ENCODE measurements at places on chromosomes 16 and 17.

DNA sequence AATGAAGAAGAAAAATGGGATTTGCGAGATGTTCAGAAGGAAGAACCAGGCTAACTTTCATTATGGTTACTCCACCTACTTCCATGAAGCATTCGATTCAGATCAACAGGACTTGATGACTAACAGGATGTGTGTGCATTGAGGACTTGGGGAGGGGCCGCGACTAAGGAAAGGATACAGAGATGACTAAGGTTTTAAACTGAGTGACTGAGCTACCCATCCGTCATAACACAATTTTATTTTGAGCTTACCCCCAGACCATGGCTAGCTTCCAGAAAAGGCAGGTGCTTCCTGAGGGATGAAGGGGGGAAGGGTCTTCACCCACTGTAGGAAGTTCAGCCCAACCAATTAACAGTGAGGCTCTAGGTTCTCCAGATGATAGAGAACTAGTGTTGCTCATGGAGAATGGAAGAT is 2.5 kb upstream of the CDYL2 start:
- DNase-seq, result no peak

DNA sequence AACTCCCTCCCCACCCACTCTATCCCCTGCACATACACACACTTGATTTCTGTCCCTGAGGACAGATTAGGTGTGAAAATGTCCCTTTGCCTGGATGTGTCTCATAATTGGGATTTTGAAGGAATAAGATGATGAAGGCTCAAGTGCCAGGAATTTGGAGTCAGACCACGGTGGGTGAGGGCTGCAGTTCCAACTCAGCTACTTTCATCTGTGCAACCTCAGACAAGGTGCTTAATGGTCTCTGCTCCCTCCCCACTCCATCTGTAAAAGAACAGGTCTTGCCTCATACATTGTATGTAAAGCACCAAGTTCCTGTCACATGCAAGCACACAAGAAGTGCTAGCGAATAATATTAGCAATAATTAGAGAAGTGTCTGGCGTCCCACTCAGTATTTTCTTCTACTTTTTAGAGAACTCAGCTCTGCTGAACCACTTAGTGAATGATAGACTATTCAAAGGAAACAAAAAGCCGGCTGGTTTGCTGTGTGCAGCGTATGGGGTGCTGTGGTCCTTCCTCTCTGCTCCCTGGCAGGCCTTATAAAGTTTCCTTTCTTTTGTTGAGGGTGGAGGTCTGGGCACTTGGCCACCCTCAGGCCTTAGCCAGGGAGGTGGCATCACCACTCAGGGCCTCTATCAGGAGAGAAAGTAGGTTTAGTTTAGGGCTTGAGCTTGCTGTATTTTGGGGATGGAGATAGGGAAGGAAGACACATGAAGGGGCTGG is 6.4 kb downstream of the TBX4 start:
- no peak for DNase-seq

- DNase-seq, result no peak
These were observed 194.7 kb upstream of the KIF2B start for GRCh38 chr17:53628011-53628410.

- no peak for DNase-seq
These were observed 305.0 kb downstream of the SOX9 start for GRCh38 chr17:72425794-72426168.

- no peak for DNase-seq
These were observed 30.4 kb downstream of the KANSL1 start for GRCh38 chr17:46162866-46163265.

DNA sequence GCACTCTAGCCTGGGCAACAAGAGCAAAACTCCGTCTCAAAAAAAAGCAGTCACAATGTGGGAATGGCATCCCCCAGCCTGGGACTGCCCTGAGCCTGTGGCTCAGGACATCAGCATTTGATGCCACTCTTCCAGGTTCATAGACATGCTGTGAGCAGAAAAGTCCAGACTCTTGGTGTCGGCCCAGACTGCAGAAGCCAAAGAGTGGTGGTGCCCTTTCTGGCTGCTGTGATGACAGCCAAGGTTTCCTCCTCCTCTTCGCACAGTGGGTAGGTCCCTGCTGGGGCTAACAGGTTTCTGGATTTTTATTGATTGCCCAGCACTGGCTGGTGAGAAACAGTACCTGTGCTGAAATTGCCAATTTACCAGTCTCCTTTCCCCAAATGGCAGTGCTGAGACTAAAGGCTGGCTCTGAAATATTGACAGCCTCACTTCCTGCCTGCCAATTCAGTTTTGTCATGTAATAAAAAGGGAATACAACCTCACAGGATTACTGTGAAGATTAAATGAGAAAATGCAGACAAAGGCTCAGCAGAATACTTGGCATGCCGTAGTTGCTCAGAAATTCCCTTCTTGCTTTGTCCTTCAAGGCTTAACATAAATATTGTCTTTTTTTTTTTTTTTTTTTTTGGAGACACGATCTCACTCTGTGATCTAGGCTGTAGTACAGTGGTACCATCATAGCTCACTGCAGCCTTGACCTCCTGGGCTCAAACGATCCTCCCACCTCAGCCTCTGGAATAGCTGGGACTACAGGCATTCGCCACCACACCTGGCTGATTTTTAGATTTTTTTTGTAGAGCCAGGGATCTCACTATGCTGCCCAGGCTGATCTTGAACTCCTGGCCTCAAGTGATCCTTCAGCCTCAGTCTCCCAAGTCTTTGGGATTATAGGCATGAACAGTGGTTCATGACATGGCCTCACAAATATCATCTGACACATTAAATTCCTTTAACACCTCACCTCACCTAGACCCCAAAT is 15.5 kb upstream of the UBE2G1 start:
- no peak for DNase-seq

DNA sequence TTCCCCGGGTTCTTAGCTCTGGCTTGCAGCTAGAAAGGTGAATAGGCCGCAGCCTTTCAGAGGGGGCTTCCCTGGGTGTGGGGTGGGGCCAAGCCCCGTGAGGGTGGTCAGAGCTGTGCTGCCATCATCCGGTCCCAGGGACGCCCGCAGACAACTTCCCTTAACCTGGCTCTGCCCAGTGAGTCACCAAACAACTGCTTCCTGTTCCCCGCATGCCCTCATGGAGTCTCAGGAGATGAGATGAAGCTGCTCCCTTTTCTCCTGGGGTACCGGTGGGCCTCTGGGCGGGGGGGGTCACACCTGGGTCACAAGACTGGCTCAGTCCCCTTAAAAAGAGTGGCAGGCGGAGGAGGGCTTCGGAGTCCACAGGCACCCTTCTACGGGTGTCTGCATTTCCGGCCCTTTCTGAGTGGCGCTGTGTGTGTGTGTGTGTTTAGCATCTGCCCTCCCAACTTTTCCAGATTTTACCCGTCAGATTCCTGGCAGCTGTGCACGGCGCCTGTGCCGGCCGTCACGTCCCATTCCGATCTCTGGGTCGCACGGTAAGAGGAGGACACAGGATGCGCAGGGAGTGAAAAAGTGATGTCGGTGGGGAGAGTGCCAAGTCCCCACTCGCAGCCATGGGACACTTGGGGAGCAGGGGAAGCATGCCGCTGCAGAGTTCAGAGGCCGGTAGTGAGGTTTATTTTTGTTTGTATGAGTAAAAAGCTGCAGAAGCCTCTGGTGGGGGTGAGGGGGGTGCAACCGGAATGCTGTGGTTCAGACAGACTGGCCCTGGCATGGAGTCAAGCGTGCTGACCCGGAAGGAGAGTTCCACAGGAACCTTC is 16.8 kb downstream of the HIC1 start:
- no peak for DNase-seq

DNA sequence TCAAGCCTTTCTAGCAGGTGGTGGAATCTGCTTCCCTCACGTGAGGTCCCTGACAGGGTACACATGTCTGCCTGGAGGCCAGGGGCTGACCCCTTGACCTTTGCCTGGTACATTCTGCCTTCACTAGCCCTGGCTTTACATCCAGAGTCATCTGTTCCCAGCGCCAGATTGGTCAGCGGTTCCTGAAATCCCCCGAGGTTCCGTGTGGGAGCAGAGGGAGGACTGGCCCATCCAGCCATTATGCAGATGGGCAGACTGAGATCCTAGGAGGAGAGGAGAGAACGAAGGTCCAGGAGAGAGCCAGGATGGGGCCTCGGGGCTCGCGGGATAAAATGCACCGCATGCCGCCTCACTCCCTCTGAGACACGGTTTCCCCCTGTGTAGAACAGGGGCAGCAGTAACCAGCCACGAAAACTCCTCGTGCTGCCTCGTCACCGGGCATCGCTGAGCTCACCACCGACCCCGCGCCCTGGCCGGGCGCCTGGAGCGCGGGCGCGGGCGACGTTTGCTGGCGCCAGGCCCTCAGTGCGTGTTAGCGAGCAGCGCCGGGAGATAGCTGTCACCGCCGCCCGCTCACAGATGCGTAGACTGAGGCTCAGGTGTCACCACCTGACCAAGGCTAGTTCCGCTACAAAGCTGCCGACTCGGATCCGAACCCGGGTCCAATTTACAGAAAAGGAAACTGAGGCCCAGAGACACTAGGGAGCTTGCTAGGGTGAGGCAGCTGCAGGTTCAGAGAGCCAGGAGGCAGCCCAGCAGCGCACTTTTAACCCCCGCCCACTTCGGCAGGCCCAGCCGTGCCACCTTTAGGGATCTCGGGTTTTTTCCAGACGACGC is 811 bp upstream of the MAP2K3 start:
- DNase-seq, result no peak

DNA sequence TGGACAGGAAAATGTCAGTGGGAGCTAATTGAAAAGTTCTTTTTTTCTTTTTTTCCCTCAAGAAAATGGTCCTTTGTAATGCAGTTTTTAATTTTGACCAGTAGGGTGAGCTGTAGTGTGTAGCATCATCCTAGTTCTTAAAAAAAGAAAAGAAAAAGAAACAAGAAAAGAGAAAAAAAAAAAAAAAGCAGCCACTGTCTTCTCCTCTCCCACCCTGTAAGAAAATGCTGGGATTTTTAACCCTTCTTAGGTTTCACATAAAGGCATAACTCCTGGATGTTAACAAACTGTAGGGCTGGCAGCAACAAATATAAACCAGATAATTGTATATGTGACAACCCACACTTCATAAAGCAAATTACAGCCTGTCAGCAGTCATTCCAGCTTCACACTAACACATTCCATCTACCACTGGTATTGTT is 78.1 kb downstream of the SKAP1 start:
- no peak for DNase-seq

DNA sequence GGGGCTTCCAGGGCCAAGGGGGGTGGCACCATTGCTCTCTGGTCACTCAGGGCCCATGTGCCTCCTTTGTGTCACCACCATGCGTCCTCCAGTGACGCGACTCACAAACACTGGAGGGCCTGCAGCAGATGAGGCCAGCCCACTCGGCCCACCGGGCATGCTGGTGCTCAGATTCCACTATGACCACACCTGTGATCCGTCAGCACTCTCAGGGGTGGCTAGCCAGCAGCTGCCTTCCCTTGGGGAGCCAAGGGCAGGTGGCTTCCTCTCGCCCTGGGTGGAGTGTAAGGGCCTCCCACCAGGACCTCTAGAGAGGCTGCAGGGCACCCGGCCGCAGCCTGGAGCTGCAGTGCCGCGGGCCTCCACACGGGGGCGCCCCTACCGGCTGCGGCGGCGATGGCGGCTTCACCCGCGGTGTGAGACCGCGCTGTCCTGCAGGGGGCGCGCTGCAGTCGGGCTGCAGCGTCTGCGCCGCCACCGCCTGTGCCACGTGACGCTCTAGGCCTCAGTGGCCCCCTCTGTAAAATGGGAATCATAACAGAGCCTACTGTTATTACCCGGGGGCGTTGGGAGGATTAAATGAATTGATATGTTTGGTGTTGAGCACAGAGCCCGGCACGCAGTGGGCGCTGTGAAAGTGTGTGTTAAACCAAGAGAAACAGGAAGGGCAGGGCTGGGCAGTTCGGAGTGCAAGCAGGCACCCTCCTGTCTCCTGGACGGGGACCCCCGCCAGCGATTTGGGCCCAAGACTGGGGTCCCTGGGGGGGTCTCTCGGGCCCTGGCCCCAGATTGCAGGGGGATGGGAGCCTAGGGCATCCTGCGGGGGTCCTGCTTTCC is 192.4 kb upstream of the GSE1 start:
- DNase-seq, result peak; percentile 26

- DNase-seq, result no peak
These were observed 60.9 kb downstream of the CLEC19A start for GRCh38 chr16:19346335-19346922.

DNA sequence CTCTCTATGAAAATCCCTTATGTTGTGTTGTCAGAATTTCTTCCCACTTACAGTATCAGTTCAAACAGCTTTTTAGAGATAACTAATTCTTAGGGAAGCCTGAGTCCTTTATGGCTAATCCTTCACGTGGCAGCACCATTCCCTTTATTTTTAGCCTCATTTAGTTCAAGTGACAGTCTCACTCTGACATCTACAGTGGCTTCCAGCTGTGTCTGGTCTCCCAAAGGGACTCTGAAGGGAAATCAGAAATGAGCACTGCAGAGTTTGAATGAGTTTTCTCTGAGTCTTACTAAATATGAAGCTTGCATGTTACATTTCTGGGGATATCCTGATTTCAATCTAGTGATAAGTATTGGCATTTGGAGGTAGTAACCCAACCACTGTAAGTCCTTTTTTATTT is 1104.1 kb downstream of the CDH11 start:
- DNase-seq, result no peak

- DNase-seq, result no peak
These were observed 12.0 kb downstream of the SRCAP start for GRCh38 chr16:30710971-30711370.

DNA sequence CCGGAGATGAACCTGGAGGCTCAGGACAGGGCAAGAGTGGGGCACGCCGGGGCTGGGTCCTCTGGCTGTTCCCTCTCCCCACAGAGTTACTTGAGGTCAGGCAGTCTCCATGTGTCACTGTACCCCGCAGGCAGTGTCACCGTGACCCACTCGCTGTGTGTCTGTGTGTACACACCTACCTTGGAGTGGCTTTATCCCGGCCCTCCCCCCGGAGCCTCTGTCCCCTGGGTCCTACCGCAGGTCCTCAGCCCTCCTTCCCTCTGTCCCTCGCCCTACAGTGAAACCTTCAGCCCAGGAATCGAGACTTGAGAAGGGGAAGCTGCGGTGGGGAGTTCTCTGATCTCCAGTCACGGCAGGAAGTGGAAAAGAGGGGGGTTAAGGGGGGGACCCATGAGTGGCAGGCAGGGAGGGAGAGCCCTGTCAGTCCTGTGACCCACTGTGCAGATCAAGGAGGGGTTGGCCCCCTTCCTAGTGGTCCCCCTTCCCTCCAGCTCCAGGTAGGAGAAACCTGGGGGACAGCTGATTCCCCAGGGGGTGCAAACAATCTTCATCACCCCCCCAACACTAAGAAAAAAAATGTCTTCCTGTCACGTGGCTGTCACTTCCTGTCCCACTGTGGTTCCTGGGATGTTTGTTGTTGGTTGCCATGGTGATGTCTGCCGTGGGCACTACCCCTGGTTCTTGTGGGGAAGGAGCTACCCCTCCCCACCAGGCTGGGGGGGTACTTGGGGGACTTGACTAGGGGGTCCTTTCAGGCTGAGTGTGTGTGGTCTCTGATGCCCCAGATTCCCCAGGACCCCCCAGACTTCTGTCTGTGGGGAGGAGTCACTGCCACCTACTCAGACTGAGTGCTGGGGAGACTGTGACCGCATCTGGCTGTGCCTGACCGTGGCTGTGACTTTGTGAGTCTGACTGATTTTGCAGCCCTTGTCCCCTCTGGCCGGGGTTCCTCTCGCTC is 13.7 kb downstream of the RARA start:
- peak; percentile 84 for DNase-seq

GRCh38 chr17:7782240-7782639 is 51.8 kb upstream of the KDM6B start:
- DNase-seq, result no peak
